HS-27A (cell line): ENCODE measurements at places on chromosomes 4 and X.

- DNase-seq: no peak
Measured at GRCh38 chrX:14073071-14073470, 43.4 kb upstream of the GEMIN8 start.

- DNase-seq: no peak
Measured at GRCh38 chr4:47526281-47526680, 41.2 kb downstream of the ATP10D start.

DNA sequence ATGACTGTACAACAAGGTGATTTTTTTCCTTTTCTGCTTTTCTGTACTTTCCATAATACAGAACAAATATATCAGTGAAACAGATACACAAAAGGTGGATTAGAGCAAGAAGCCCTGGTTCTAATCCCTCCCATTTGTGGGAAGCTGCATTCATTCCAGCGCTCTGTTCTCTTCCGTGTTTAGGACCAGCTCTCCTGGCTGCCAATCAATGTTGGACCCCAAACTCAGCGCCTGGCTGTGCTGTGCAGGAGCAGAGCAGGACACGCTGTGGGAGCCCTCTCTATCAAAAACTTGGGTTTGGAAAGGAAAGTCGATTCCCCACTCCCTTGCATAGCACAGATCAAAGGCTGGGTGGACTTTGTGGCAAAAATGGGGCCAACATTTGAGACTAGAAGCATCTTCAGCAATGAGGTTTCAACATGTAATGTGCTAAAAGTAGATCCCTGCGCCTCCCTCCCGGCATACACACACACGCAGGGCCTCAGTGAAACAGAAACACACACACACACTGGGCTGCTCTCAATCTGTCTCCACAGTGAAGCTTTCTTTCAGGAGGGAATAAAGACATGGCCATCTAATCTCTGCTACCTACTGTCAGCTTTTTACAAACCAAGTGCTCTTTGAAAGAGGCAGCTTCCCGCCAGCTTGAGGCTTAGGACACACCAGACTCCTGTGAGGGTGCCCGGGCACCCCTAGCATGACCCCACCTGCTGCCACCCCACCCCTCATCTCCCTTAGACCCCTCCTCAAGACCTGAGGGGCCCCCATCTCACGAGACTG, 12.2 kb downstream of the WDR1 start:
- DNase-seq: no peak

DNA sequence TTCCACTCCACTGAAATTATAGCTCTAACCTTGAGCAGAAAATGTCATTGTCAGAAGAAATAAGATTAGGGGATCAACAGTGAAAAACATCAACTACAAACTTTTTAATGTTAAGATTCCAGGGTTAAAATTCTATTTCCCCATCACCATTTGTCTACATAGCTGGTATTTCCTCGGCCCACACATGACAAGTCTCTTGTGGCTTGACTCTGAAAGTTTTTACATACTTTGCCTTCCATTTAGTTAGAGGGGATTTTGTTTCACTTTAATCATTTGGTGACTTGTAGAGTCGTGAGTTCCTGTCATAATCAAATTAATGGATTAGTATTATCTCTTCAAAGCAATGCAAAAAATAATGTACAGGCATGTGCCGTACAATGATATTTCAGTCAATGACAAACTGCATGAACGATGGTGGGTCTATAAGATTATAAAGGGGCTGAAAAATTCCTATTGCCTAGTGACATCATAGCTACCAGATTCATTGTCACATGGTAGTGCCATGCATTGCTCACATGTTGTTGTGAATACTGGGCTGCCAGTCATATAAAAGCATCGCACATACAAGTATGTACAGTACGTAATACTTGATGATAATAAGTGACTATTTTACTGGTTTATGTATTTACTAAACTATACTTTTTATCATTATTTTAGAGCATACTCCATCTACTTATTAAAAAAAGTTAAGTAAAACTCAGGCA, 72.0 kb downstream of the ING2 start:
- DNase-seq: no peak

GRCh38 chr4:109164011-109164410, 138.4 kb downstream of the COL25A1 start:
- DNase-seq: peak; percentile 35

DNA sequence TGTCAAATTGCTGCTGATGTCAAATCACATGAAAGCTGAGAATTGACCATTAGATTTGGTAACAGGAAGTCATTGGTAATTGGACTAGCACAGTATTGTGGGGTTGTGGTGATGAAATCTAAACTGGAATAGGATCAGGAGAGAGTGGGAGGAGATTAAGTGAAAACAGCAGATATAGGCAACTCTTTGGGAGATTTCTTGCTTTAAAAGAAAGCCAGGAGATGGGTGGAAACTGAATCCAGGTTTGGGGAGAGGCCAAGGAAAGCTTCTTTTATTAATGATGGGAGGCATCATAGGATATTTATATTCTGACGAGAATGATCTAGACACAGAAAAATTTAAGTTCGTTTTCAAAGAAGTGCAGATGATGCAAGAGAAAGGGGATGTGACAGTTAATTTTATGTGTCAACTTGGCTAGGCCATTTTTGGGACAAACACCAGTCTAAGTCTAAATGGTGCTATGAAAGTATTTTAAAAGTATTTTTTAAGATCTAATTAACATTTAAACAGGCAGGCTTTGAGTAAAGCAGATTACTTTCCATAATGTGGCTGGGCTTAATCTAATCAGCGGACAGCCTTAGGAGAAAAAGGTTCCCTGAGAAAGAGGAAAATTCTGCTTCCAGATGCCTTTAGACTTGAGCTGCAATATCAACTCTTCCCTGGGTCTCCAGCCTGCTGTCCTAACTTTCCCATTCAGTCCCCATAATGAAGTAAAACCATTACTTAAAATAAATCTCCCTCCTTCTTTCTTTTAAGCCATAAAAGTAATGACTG, 24.7 kb downstream of the SEC24D start:
- DNase-seq: no peak

DNA sequence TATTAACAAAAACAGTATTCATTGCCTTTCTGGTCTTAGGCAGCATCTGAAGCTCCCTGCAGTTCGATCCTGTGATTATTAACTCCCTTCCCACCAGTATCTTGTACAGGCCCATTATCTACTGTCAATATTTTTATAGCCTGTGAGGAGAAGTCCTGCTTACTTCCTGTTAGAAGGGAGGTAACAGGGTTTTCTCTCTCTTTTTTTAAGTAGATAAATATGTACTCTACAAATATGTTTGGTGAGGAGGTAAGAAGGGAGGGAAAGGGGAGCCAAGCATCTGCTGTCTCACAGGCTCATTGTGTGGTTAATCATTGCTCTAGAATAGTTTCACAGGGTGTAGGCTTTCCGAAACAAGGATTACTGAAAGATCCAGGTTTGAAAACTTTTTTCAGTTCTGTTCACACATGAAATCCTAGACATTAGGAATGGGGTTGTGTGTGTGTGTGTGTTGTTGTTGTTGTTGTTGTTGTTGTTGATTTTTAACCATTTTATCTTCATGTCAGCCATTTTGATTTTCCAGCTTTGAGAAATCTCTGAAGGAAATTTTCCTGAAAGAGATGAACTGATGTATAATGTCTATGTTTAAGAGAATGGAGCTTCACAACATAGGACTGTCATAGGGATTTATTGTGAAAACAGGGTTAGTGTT, 14.2 kb downstream of the ATOH1 start:
- no peak for DNase-seq

DNA sequence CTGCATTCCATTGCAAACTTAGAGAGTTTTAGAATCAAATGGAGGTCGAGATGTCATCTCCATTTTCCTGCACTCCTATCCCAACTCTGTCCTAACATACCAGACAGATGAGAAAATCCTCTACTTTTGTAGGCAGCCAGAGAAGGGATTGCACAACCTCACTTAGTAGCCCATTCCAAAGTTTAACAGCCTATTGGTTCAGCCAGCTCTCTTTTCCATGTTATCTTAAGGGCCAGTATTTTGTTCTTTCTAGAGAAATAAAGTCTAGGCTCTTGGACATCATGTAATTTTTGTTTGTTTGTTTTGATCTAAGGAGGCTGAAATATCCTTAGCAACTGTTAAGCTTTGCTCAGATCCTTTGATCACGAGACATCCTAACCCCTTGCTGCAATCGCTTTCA, 173.0 kb downstream of the COX18 start:
- DNase-seq: peak; percentile 62

- DNase-seq: no peak
Measured at GRCh38 chrX:12962041-12962504, 12.8 kb upstream of the TMSB4X start.

- DNase-seq: no peak
Measured at GRCh38 chrX:15343075-15343476, 7.8 kb upstream of the PIGA start.

DNA sequence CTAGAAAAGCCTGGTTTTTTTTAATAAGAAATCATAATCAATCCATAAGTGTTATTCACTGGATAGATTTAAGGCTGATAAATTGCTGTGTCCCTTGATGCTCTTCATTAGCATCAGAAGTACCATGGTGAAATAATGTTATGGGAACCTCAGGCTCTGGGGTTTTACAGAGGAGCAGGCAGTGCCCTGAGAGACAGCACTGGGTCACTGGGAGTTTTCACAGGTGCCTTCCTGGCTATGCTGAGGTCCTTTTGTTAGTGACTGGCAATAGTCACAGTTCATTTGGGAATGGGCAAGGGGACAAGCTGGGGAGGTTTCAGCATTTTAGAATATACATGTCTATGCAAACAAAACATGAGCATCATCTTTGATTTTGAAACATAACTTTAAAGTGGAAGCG, 38.6 kb downstream of the ANK2 start:
- DNase-seq: no peak

- DNase-seq: no peak
Measured at GRCh38 chr4:126533146-126533805, 1099.5 kb upstream of the INTU start.

GRCh38 chr4:39713691-39714090, 15.8 kb downstream of the UBE2K start:
- DNase-seq: no peak
